Tibial nerve (tissue), 4 donors: ENCODE measurements at places on chromosomes 3 and 15.
A peak's percentile ranks its signal among the peaks of the same experiment; 100 is the strongest.

DNA sequence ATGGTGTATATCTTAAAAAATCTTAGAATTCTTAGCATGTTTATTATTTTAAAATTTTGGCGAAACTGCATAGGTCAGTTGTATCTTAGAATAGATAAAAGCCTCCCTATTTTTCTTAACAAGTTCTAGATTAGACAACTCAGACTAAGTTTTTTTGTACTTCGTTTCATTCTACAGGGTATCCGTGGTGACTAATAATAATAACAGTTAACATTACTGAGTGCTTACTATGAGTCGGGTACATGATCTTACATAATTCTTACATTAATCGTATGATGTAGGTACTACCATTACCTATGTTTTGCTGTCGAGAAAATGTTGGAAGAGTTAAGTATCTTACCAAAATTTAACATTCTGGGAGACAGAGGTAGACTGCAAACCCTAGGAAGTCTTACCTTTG, 60.7 kb downstream of the UBE2E2 start:
- DNase-seq: no peak

DNA sequence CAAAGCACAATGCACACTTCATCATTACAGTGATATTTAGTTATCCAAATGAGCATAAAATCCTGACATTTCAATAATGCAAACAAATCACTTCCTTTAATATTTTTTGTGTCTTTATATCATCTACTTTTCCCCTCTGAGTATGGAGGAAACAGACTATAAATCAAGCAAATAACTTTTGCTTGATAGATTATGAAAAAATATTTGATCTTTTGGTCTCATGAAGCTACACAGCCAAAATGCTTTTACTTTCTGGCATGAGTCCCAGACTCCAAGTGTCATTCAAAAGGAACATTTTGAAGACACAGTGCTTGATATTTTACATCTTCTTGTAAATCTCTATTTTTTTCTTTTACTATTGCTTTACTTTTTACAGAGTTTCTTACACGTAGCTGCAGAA, 215.3 kb upstream of the ROBO1 start:
- no peak for DNase-seq

GRCh38 chr3:10245081-10245712, 3.1 kb upstream of the TATDN2 start:
- DNase-seq: no peak

GRCh38 chr3:167521006-167521355, 47.1 kb upstream of the SERPINI2 start:
- DNase-seq: no peak

GRCh38 chr15:64224511-64224910, 61.7 kb upstream of the PPIB start:
- peak; percentile 68 for DNase-seq

DNA sequence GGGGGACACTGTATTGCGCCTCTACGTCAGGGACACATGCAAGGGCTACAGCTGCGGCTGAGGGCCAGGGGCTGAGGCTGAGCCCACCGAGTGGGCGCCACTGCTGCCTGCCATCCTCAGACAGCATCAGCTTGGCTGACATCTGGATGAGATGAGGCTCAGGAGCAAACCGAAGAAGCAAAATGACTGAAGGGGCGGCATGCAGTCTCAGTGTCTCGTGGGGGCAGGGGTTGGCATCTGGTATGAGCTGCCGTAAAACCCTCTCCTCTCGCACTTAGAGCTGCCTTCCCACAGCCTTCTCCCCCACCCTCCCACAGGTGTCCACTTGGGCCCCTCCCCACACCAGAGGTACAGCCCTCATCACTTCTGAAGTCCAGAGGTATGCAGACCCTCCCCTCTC, 24.2 kb upstream of the CMTM7 start:
- DNase-seq: no peak

DNA sequence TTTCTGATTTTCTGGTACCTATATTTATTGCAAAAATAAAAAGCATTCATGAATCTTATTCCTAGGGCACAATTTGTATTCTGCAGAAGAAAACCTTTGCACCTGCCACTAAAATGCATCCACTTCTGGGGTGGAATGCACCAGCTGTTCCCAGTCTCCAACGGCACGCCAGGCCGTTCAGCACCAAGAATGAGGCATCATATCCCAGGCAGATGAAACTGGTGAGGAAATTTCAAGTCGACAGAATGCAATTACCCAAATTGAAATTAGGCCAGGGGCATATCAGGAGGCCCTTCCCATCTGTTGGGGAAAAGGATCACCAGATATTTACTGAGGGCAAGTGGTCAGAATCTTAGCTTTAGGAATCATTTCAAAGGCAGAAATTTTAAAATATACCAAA, 13.6 kb upstream of the RBMS3 start:
- DNase-seq: no peak
